ENCODE measurements at places on chromosomes 1 and 21.

- peak; percentile 53 for DNase-seq
These were observed 10.4 kb upstream of the MRPL9 start for GRCh38 chr1:151773702-151774101.

DNA sequence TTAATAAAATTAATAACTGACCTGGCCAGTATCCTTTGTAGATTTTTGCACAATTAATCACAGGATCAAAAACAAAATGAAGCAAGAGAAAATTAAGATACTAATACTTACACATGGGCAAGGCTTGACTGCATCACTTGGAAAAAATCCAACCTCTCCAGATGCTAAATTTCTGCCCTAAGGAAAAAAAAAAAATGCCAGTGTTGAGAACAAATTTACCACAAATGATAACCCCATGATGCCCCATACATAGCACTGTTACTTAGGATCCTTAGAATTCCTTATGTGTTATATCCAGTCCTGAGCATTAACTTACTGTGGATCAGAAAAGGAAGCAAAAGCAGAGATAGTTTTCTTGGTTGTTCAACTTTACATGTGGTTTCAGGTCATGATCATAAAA lies 347.5 kb downstream of the VAV3 start:
- DNase-seq: no peak

DNA sequence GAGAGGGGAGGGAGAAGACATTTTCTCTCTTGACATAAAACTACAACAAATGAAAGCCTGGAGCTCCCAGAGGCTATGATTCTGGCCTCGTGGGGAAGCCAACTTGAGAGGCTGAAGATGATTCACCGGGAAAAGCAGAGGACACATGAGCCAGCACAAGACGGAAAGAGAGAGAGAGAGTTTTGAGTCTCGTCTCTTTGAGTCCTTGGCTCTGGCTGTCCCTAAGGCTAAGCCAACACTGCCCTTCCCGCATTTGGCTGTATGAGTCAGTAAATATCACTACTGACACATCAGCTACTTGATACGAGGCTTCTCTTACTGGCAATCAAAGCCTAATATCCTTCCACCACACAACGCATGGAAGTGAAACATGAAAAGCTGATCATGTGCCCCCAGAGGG lies 95.5 kb downstream of the GRIK3 start:
- no peak for DNase-seq

DNA sequence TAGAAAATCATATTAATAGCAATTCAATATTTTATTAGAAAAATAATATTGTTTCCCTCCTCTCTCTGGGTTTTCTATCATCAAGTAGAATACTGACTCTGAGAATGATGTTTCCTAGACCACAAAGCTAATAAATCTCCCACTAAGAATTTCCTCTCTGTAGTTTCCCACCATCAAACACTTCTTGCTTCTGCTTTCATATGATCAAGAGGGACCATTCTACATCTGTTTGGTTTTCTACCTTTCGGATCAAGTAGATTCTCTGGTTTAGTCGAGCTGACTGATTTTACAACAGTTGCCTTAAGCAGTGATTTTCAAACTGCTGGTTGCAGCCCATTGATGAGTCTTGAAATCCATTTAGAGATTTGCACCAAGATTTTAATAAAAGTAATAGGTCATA lies 240.2 kb upstream of the PTBP2 start:
- no peak for DNase-seq

DNA sequence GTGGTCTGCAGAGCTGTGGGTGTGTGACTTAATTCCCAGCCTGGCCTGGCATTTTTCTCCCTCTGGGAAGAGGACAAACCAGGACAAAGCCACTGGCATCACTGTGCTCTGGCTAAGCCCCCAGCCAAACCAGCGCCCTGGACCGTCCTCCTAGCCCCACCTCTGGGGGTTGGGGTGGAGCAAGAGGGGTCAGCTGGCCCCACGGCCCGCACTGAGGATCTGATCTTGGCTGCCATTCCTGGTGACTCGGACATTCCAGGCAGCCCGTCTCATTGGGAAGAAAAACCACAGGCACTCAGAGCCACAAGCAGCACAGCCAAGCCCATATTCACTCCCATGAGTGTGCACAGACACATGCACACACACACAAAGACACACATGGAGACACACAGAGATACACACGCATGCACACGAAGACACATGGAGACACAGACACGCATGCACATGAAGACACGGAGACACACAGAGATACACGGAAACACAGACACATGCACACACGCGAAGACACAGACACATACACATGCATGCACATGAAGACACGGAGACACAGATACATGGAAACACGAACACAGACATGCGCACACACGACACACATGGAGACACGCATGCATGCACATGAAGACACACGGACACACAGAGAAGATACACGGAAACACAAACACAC lies 2.3 kb upstream of the MXRA8 start:
- peak; percentile 86 for DNase-seq

- peak; percentile 42 for DNase-seq
These were observed 433 bp downstream of the TMEM200B start for GRCh38 chr1:29123053-29123886.

GRCh38 chr1:160747717-160748116 lies 8.7 kb downstream of the SLAMF7 start:
- peak; percentile 16 for DNase-seq

All from choroid plexus epithelial cell (primary cell).